ENCODE measurements at places on chromosomes 12 and 14.

DNA sequence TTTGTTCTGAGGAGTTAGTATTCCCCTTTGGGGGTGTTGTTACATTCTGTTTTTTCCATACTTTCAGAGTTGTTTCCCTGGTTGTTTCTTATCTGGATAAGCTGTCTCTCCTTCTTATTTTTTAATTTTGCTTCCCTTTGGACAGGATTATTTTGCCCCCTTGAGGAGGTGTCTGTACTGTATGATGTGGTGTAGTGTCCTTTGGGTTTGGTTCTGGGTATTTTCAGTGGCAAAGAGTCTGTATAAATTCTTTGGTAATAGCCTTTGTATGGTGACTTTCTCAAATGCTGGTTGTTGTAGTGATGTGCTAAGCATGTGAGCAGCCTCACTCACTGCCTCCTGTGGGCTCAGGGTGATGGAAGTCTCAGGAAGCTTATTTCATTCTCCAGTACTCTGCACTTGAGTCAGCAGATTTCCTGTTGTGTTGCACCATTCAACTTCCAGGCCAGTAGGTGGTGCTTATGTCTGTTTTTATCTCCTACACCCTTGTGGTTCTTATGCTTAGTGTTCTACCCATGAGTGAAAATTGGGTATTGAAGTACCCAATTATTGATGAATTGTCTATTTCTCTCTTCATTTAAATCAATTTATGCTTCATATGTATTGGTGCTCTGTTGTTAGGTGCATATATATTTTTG is 103.3 kb upstream of the PMCH start:
- DNase-seq: peak; percentile 11

DNA sequence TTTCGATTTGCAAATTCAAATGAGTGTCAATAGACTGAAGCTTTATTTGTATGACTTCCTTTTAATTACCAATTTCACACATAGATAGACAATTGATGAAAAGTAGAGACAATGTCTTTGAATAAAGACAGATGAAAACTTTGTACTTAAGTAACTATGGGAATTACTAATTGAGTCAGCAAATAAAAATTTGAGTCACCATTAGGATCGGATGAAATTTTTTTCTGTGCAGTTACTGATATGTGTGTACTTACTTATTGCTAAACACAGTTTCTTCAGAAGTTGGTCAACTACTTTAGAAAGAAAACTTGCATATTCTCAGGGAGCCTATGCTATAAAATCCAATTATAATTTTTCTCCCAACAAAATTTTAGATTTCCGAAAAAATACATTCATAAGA is 224.9 kb upstream of the SLC16A7 start:
- DNase-seq: no peak

GRCh38 chr14:89429199-89430181 is 12.5 kb upstream of the FOXN3 start:
- DNase-seq: peak; percentile 84

- DNase-seq: no peak
These were observed 386.3 kb upstream of the GARIN6 start for GRCh38 chr12:99261256-99261655.

GRCh38 chr12:120532701-120533238 is 1.4 kb upstream of the RNF10 start:
- DNase-seq: no peak

DNA sequence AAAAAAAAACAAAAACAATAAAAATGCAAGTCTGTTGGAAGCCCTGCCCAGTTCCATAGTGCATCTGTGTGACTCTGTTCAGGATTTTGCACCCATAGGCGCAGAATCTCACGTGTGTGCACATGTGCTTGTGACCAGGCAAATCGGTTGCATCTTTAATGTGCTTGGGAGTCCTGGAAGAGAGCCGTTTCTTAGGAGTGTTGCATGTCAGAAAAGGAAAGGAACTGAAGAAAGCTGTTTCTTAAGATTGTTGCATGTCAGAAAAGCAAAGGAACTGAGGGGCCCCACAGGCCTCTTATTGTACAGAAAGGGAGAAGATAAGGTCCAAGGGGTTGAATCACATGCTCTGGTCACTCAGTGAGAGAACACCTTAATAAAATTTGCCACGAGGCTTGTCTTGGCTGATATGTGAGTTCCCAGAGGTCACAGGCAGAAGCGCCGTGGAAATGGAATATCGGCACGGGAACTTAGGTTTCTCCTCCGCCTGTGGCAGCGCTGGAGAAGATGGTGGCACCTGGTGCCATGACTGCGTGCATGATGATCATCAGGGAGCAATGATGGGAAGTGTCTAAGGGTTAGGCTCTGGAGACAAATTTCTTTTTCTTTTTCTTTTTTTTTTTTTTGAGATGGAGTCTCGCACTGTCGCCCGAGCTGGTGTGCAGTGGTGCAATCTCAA is 90.0 kb downstream of the LRRC74A start:
- DNase-seq: no peak

- DNase-seq: no peak
These were observed 64.8 kb upstream of the RD3L start for GRCh38 chr14:104007121-104007520.

GRCh38 chr12:47636908-47637780 is 68.7 kb downstream of the RPAP3 start:
- DNase-seq: no peak

DNA sequence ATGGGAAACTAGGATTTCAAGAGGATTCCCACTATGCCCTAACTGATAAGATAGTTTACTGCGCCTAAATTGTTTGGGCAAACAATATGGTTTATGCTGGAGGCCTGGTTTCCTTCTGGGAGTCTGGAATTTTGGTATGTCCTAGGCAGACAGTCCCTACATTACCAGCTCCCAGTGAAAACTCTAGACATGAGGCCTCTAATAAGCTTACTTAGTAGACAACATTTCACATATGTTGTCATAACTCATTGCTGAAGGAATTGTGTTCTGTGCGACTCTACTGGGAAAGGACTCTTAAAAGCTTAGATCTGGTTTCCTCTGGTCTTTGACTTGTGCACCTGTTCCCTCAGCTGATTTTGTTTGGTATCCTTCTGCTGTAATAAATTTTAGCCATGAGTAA is 18.0 kb upstream of the PRPF39 start:
- DNase-seq: no peak

GRCh38 chr12:127414636-127415035 is 852.3 kb upstream of the TMEM132C start:
- peak; percentile 89 for DNase-seq

- no peak for DNase-seq
These were observed 3.9 kb downstream of the KRT79 start for GRCh38 chr12:52829986-52830770.

DNA sequence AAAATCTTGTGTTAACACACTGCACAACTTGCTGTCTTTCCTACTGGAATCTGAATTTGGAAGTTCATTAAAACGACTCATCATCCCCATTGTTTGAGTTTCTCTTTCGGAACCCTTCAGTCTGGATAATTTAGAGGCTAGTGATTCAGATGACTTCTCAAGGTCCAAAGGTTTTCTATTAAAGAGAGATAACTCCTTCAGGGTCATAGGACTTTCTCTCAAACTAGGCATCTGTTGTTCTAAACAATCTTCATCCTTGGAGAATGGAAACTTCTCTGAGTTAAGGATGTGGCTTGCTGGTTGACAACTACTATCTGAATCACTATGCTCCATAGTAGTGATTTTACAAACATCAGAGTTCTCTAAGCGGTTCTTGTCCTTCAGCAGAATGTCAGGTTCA is 4.4 kb downstream of the MLH3 start:
- no peak for DNase-seq

Measured in NCI-H526 treated with DMSO at 0.1 percent for 48 hours (cell line).